ENCODE measurements at places on chromosomes 7 and 10. TPM values are rescaled to one million over a fixed set of nuclear protein-coding genes. Genes with fewer than 3 reads are reported as not detected.

- DNase-seq: no peak
- H3K4me3 ChIP-seq: no peak overlapping the region
- no peaks in the 10 kb centered on the region for H3K36me3 ChIP-seq
- no peak overlapping the region for H3K27ac ChIP-seq
- no peaks in the 10 kb centered on the region for H3K4me1 ChIP-seq
- peaks cover 11% of the 10 kb centered on the region for H3K27me3 ChIP-seq
These were observed 288.0 kb downstream of the GRID1 start for GRCh38 chr10:86078639-86079035.

GRCh38 chr10:52390388-52390787 lies 76.3 kb downstream of the DKK1 start:
- no peak overlapping the region for H3K4me3 ChIP-seq
- no peak overlapping the region for H3K27ac ChIP-seq
- no peaks in the 10 kb centered on the region for H3K4me1 ChIP-seq
- peaks cover 2% of the 10 kb centered on the region for H3K36me3 ChIP-seq

The TUBAL3 gene
- total RNA-seq: not detected

The ANXA8L1 gene
- total RNA-seq: not detected

DNA sequence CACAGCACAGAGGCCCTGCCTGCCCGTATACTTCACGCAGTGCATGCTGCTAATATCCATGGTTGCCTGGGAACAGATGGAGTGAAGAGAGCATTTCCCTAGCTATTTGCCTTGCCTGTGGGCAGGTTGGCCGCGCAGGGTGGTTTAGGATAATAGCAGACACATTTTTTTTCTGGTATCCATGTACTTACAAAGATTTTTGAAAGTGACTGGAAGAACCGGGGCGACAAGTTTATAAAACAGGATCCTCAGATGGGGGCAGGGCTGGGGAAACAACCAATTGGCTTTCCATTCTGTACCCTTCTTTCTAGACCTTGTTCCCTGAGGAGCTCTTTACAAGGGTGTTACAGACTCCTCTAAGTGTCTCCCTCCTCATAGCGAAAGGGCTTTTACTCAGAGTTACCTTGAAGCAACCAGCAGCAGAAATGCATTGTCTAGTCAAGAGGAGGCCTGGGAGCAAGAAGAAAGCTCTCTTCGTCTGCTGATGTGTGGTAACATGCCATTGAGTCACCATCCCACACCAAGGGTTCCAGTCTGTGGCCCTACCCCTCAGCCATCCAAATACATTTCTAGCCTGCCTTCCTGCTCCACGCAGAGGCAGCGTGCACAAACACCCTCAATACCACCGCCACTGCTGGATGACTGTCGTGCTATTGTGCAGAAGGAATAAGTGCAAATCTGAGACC lies 31.5 kb downstream of the MTURN start:
- H3K36me3 ChIP-seq: no peaks in the 10 kb centered on the region
- no peak for DNase-seq
- H3K27ac ChIP-seq: no peak overlapping the region
- peaks cover 24% of the 10 kb centered on the region for H3K4me1 ChIP-seq
- no peaks in the 10 kb centered on the region for H3K27me3 ChIP-seq

The CASP2 gene
- 128 TPM for total RNA-seq

DNA sequence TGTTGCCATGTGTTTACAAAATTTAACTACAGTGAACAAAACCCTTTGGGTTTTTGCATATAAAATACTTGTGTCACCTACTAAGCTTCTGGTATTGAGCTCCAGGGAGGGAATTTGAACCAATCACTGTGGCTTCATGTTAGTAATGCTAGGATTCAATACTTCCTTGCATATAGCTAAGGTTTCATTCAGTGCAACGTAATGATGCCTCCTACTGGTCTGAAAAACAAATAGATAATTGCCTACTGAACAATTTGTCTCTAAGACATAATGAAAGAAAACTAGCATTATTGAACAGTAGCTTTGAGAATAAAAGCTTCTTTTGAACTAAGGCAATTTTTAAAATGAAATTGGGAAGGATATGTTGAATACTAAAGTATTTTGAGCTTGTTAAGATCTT lies 244.4 kb downstream of the ZWINT start:
- H3K27me3 ChIP-seq: no peaks in the 10 kb centered on the region
- DNase-seq: no peak
- no peak overlapping the region for H3K27ac ChIP-seq
- H3K36me3 ChIP-seq: no peaks in the 10 kb centered on the region

The WASHC2A gene
- total RNA-seq: 32.4 TPM

GRCh38 chr7:78124216-78124615 lies 325.6 kb downstream of the PHTF2 start:
- H3K27me3 ChIP-seq: no peaks in the 10 kb centered on the region
- DNase-seq: no peak
- no peak overlapping the region for H3K27ac ChIP-seq
- no peaks in the 10 kb centered on the region for H3K36me3 ChIP-seq

GRCh38 chr10:48451969-48452878 lies 145.7 kb downstream of the MAPK8 start:
- H3K27ac ChIP-seq: no peak overlapping the region
- H3K4me1 ChIP-seq: no peaks in the 10 kb centered on the region
- H3K36me3 ChIP-seq: no peaks in the 10 kb centered on the region
- DNase-seq: no peak

DNA sequence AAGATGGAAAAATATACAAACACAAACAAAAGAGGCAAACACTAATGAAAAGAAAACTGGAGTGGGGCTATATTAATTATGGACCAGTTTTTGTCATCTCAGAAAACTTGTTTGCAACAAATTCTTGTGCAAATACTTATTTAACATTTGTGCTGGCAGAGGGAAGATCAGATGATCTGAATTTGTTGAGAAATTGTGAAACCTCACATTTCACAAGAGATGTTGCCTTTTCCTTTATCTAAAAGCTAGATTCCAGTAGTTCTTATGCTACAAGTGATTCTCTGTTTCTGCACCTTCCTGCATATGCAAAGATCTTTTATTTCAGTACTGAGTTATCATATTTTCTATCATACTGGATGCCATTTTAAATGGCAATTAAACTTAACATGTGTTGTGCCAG lies 320.7 kb downstream of the SUGCT start:
- no peaks in the 10 kb centered on the region for H3K27me3 ChIP-seq
- no peaks in the 10 kb centered on the region for H3K36me3 ChIP-seq
- no peak overlapping the region for H3K27ac ChIP-seq

- no peaks in the 10 kb centered on the region for H3K4me1 ChIP-seq
- peaks cover 52% of the 10 kb centered on the region for H3K27me3 ChIP-seq
- no peak overlapping the region for H3K4me3 ChIP-seq
These were observed 91.1 kb downstream of the CH25H start for GRCh38 chr10:89115876-89116627.

The GIMAP2 gene
- 59.4 TPM for total RNA-seq

The RAMP3 gene
- total RNA-seq: not detected

DNA sequence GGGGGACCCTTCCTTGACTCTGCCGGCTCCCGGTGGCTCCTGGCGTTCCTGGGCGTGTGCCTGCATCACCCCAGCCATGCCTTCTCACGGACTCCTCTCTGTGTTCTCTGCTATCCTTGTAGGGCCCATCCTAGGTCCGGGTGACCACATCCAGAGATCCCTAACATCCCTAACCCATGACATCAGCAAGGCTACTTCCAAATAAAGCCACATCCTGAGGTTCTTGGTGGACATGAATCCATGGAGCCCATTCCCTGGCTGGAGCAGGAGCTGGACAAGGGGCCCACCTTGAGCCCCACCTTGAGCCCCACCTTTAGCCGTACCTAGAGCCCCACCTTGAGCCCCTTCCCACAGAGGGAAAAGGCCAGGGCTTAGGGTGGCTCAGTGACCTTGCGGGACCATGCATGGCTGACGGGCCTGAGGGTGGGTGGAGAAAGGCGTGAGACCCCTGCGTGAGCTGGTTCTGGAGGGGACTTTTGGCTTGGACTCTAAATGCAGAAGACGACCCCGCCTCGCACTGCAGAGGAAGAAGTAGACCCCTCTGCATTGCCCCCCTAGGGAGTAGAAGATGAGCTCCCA lies 58.5 kb upstream of the INPP5A start:
- peaks cover 22% of the 10 kb centered on the region for H3K27me3 ChIP-seq
- H3K36me3 ChIP-seq: no peaks in the 10 kb centered on the region
- no peak overlapping the region for H3K27ac ChIP-seq
- no peak for DNase-seq

DNA sequence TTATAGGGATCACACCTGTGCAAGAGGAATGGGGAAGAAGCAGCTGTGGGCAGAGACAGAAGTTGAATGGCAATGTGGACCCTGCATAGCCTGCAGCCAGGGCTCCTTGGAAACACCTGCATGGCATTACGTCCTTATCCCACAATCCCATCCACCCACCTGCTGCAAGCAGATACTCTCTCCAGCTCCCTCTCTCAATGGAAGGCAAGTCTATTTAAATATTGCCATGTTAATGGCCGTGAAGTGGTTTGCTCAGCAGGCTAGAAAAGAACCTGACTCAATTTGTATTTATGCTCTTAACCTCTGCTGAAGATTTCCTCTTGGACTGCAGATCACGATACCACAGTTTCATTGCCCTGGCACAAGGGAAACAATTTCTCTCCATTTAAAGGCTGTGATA lies 417.0 kb downstream of the TYW1 start:
- H3K4me1 ChIP-seq: no peaks in the 10 kb centered on the region
- no peak overlapping the region for H3K27ac ChIP-seq
- H3K4me3 ChIP-seq: no peak overlapping the region
- no peaks in the 10 kb centered on the region for H3K36me3 ChIP-seq

GRCh38 chr7:142139597-142140400 lies 28.3 kb downstream of the MGAM2 start:
- H3K27ac ChIP-seq: no peak overlapping the region
- no peaks in the 10 kb centered on the region for H3K27me3 ChIP-seq
- no peak for DNase-seq
- H3K36me3 ChIP-seq: no peaks in the 10 kb centered on the region
- H3K4me3 ChIP-seq: no peak overlapping the region

The LMOD2 gene
- total RNA-seq: not detected

DNA sequence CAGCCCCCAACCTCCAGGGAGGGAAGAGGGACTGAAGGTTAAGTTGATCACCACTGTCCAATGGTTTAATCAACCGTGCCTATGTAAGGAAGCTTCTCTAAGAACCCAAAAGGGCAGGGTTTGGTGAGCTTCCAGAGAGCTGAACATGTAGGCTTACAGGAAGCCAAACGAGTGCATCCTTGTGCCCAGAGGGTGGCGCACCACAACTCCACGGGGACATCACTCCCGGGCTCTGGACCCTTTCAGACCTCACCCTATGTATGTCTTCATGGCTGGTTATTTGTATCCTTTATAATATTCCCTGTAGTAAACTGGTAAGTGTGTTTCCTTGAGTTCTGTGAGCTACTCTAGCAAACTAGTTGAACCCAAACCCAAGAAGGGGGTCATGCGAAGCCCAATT lies 11.5 kb upstream of the NFKB2 start:
- H3K27me3 ChIP-seq: no peaks in the 10 kb centered on the region
- peak; percentile 18 for DNase-seq
- peaks cover 14% of the 10 kb centered on the region for H3K4me1 ChIP-seq
- no peak overlapping the region for H3K27ac ChIP-seq

The CALHM3 gene
- not detected for total RNA-seq

Data from activated T-cell treated with anti-CD3 and anti-CD28 coated beads, Interleukin-2, amount 50 U/mL, for 72 hours (primary cell).